Heart left ventricle (tissue), 16 donors: ENCODE measurements at places on chromosomes 12 and 14. TPM values are rescaled to one million over a fixed set of nuclear protein-coding genes. Genes with fewer than 3 reads are reported as not detected.

PPP1R3E gene
- polyA plus RNA-seq: 2.1 TPM

GCN1 gene
- 7.2 TPM for polyA plus RNA-seq

DNA sequence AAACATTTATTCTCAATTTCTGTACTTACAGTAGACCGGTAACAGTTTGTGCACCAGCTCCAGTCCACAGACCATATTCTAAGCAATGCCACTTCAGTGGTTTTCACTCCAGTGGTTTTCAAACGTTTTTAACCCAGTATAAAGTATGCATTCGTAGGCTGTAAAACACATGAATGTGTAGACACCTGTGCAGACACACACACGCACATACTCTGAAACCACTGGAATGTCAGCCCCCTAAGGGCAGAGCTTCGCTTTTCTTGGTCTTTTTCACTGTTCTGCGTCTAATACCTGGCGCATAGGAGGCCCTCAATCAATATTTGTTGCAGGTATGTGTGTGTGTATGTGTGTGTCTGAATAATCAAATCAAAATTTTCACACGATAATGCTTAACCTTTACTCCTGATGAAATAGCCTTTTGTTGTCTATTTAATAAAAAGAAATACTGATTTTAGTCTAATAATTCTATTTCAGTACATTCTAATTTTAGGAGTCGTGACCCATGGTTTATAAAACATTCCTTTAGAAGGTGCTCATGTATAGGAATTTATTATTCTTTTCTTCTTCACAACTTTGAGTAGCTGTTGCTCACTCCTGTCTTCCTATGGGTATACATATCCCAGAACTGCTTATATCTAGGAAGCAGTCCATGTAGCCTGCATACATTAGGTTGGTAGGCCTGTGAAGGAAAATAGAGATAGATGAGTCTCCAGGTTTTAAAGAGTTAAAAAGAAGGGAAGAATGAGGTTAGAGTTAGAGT, 73.6 kb upstream of the REP15 start:
- DNase-seq: no peak

- no peak for DNase-seq
Measured at GRCh38 chr14:76922092-76922491, 95.9 kb downstream of the LRRC74A start.

GRCh38 chr12:124022161-124022560, 49.1 kb downstream of the ZNF664 start:
- DNase-seq: no peak

DNA sequence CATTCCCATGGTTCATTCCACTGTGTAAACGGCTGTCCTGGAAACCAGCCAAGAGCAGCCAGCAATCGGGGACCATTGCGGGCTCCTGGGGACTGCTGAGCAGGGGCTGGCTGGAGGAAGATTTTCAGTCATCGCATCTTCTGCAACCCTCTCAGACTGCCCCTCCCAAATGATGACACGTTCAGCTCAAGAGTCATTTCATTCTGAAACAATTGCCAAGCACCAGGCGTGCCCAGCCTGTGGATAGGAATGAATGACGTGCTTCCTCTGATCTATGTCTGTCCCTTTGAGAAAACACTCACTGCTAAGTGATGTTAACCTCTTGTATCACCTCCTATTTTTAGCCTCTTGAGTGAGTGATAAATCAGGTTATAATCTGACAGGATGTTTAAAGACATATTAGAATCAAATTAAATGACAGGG, 62.0 kb downstream of the NDUFA12 start:
- peak; percentile 65 for DNase-seq

- DNase-seq: no peak
Measured at GRCh38 chr12:101793401-101793800, 37.4 kb downstream of the GNPTAB start.

TMCC3 gene
- polyA plus RNA-seq: 4.0 TPM

DNA sequence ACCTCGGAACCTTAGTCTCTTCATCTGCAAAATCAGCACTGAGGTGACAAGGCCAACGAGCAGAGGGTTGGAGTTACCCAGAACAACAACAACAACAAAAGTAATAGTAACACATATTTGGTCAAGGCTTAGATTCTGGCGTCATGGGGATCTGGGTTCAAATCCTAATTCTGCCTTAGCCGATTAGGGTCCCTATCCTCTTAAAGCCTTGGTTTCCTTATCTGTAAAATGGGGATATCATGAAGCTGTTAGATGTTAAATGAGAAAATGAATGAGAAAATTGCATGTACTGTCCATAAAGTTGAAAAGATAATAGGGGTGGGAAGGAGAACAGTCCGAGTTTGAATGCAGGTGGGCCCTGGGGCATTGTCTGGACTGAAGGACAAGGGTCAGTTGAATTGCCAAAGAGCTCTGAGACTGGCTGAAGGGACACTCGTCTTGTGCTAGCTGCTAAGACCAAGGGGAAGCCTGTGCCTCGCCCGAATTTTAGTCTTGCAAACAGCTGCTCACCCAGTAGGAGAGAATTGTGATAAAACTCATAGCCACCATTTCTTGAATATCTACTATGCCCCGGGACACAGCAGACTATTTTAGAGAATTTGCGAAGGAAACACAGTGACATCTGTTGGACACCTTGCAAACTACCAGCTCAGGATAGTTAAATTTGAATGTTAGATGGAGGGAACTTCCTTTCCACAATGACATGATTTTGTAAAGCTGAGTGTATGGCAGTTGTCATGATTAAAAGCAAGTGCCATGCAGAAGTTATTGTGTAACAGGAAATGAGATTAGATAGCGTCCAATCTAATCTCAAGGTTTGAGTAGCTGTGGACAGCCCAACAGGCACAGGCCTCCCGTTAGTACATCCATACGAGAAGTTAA, 6.8 kb upstream of the HNF1A start:
- DNase-seq: no peak

CLEC9A gene
- not detected for polyA plus RNA-seq

SLC5A8 gene
- not detected for polyA plus RNA-seq

DNA sequence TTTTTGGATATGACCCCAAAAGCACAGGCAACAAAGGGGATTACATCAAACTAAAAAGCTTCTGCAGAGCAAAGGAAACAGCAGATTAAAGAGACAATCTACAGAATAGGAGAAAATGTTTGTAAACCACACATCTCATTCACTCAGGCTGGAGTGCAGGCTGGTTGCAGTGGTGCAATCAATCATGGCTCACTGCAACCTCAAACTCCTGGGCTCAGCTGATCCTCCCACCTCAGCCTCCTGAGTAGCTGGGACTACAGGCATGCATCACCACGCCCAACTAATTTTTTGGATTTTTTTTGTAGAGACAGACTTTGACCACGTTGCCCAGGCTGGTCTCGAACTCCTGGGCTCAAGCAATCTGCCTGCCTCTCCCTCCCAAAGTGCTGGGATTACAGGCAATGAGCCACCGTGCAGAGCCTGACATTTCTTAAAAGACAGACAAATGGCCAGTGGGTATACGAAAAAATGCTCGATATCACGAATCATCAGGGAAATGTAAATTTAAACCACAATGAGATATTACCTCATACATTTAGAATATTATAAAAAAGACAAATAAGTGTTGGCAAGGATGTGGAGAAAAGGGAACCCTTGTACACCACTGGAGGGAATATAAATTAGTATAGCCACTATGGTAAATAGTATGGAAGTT, 9.8 kb downstream of the NCKAP5L start:
- no peak for DNase-seq

LGMN gene
- 78.8 TPM for polyA plus RNA-seq

GRCh38 chr14:53310412-53310811, 157.3 kb upstream of the DDHD1 start:
- DNase-seq: no peak

PIANP gene
- 0.28 TPM for polyA plus RNA-seq

SRRM4 gene
- polyA plus RNA-seq: 0.04 TPM

CKAP4 gene
- polyA plus RNA-seq: 61.5 TPM

PPP1R1A gene
- polyA plus RNA-seq: 181 TPM

AMDHD1 gene
- 0.72 TPM for polyA plus RNA-seq

ALDH1L2 gene
- polyA plus RNA-seq: 0.53 TPM
